Activated T-helper 17 cell treated with anti-CD3 and anti-CD28 coated beads, Interleukin-2, amount 50 U/mL, for 72 hours (primary cell): ENCODE measurements at places on chromosomes 3 and 15.

DNA sequence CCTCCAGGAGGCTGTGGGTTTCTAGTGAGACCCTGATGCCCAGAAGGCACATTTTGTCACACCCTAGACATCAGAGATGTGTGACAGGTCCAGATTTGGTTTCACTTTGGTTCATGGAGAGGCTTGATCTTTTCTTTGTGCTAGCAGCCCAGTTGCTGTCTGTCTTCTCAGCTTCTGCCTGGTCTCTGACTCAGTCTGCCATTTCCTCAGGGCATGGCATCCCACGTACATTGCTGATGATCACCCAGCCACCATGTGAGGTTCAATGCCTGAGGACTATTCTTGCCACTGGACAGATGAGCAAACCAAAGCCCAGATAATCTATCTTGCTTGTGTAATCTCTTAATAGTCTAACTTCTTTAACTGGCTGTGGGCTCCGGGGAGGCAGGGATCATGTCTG is 144.9 kb upstream of the MRPS22 start:
- no peak overlapping the region for H3K4me3 ChIP-seq
- no peaks in the 10 kb centered on the region for H3K36me3 ChIP-seq
- no peaks in the 10 kb centered on the region for H3K4me1 ChIP-seq
- peaks cover 18% of the 10 kb centered on the region for H3K27me3 ChIP-seq
- ATAC-seq, result no peak

DNA sequence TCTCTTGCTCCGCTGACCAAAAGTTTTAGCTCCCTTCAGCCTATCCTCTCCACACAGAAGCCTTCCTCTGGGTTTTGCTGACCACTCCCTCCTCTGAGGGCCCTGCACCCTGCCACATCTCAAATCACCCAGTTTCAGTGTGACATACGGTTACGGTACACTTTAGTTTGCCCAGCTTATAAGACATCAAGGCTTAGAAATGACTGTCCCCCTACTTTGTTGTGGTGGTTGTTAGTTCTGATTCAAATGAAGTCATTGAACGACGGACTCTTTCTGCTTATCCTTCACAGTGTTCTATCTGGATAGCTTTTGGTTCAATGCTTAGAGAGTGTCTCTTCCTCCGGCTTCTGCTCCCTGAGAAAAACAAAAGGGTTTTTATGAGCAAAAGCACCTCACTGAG is 68.0 kb upstream of the NDUFB4 start:
- peaks cover 10% of the 10 kb centered on the region for H3K4me1 ChIP-seq
- peaks cover 15% of the 10 kb centered on the region for H3K27me3 ChIP-seq
- ATAC-seq, result peak; percentile 75
- H3K36me3 ChIP-seq, result no peaks in the 10 kb centered on the region
- H3K4me3 ChIP-seq, result peak overlapping the region; percentile 3
- no peak overlapping the region for H3K27ac ChIP-seq

DNA sequence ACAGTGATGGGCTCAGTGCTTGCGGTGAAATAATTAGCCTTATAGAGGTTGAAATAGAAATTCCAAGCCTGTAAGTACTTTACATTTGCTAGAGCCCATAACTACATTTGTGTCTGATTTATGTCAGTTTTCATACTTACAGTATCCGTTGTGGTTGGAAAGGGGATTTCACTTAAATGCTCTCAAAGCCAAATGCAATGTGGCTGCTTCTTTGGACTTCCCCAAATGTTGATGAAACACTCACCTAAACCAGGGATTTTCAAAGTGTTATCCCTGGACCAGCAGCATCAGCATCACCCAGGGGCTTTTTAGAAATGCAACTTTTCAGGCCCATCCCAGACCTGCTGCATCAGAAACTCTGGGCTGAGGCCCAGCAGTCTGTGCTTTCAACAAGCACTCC is 378.7 kb downstream of the MCTP2 start:
- no peaks in the 10 kb centered on the region for H3K4me1 ChIP-seq
- H3K36me3 ChIP-seq, result no peaks in the 10 kb centered on the region
- no peak overlapping the region for H3K27ac ChIP-seq
- H3K4me3 ChIP-seq, result no peak overlapping the region
- ATAC-seq, result peak; percentile 60

- no peaks in the 10 kb centered on the region for H3K36me3 ChIP-seq
- no peak for ATAC-seq
- no peak overlapping the region for H3K27ac ChIP-seq
- H3K27me3 ChIP-seq, result no peaks in the 10 kb centered on the region
- H3K4me1 ChIP-seq, result no peaks in the 10 kb centered on the region
- H3K4me3 ChIP-seq, result no peak overlapping the region
Observed at GRCh38 chr3:6567241-6567640, 293.7 kb upstream of the GRM7 start.

GRCh38 chr15:48781481-48782081 is 29.3 kb downstream of the CEP152 start:
- peaks cover 90% of the 10 kb centered on the region for H3K36me3 ChIP-seq
- H3K4me1 ChIP-seq, result no peaks in the 10 kb centered on the region
- no peak overlapping the region for H3K4me3 ChIP-seq

DNA sequence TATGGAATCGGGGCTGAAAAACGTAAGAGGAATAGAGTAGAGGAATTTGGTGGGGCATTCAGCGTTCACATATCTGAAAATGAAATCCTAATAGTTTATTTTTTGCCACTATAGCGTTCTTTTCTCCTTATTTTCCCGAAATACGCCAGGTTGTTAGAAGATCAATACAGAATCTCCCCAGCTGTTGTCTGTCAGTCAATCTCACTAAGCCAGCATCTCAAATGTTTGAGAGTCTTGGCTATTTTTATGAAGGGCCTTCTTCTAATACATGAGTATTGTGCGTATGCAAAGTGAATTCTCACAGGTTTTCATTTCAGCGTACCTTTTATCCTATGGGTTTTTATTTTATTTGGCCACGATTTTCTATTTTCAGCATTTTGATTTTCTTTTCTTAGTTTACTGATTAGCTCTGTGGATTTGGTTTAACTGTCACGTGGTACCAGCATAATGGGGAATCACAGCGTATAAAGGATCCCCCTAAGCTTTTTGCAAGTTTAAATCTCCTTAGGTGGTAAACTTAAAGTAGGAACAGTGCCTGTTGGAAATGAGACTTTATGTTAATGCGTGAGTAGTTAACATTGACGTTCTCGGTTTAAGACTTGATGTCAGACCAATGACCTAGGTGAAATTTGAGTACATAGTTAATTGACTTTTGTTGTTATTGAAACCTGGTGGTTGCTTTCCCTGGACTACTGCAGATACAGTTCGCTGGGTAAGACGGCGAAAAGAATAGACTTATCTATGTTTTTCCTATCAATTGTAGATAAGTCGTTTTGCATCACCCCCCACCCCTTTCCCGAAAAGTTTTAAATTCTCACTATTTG is 1.3 kb downstream of the FXR1 start:
- H3K27ac ChIP-seq, result peak overlapping the region; percentile 93
- H3K4me3 ChIP-seq, result peak overlapping the region; percentile 88
- no peak for ATAC-seq
- H3K36me3 ChIP-seq, result peaks cover 63% of the 10 kb centered on the region
- H3K4me1 ChIP-seq, result peaks cover 15% of the 10 kb centered on the region
- H3K27me3 ChIP-seq, result no peaks in the 10 kb centered on the region

GRCh38 chr15:92059036-92059970 is 205.8 kb downstream of the SLCO3A1 start:
- no peak overlapping the region for H3K4me3 ChIP-seq
- H3K36me3 ChIP-seq, result no peaks in the 10 kb centered on the region
- no peaks in the 10 kb centered on the region for H3K27me3 ChIP-seq
- ATAC-seq, result no peak
- no peak overlapping the region for H3K27ac ChIP-seq

GRCh38 chr3:15647611-15648167 is 46.1 kb downstream of the BTD start:
- peaks cover 34% of the 10 kb centered on the region for H3K4me1 ChIP-seq
- peaks cover 7% of the 10 kb centered on the region for H3K27me3 ChIP-seq
- peak overlapping the region; percentile 68 for H3K4me3 ChIP-seq

GRCh38 chr3:143559296-143559695 is 289.0 kb downstream of the SLC9A9 start:
- H3K27me3 ChIP-seq, result no peaks in the 10 kb centered on the region
- no peak for ATAC-seq
- H3K4me3 ChIP-seq, result no peak overlapping the region
- H3K27ac ChIP-seq, result no peak overlapping the region
- no peaks in the 10 kb centered on the region for H3K36me3 ChIP-seq

DNA sequence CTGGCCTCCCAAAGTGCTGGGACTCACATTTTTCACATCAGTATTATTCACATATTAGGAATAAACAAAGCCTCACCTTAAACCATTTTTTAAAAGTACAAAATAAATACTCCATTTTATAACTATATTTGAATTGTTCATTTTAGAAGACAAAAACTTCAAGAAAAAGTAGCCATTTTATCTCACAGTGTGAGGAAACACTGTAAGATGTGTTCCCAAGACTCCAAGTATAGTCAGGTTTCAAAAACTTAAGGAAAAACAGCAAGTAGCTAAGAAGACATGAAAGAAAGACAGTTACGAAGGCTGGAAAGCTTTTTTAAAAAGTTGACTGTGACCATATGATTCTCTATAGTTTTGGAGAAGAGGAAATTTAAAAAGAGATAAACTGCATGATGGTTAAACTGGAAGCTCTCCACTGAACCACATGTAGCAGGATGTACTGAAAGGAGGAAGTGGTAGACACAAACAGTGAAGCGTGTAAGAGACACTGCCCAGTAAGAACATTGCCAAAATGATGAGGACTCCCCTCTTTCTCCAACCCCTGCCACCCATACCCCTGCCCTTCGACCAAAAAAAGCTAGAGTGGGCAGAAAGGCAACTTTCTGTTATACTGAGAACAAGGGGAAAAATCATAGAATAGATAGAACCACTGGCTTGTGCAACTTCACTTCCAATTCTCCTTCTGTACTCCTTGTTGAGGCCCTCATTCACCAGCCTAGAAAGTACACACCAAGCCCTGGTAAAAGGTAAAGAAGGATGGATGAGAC is 6.2 kb upstream of the TMF1 start:
- peak overlapping the region; percentile 97 for H3K27ac ChIP-seq
- peaks cover 92% of the 10 kb centered on the region for H3K36me3 ChIP-seq
- ATAC-seq, result peak; percentile 79

DNA sequence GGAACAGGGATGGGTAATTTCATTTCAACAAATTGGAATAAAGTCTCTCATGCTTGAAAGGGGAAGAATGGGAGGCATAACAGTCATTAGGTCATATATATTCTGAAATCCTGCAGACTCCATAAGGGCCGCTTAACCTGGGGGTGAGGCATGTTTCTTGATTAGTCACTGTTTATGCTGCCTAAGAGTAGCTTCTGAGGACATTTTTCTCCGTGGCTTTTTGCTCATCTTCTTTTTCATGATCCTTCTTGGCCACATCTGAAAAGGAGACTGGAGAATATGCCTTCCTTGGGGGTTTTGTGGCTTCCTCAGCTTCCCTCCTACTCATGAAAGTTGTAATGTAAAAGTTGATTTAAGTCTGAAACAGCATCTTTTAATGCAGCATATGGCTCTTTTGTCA is 20.0 kb upstream of the CFAP20DC start:
- no peak overlapping the region for H3K27ac ChIP-seq
- no peak overlapping the region for H3K4me3 ChIP-seq
